ENCODE measurements at places on chromosomes 1 and 21. TPM values are rescaled to one million over a fixed set of nuclear protein-coding genes. Genes with fewer than 3 reads are reported as not detected.

TMIGD3 gene
- 2.1 TPM for total RNA-seq

RSPO1 gene
- total RNA-seq, result 1.5 TPM

HMGCS2 gene
- total RNA-seq, result 130 TPM

APCS gene
- total RNA-seq, result not detected

- H3K36me3 ChIP-seq, result no peaks in the 10 kb centered on the region
- peaks cover 12% of the 10 kb centered on the region for H3K4me1 ChIP-seq
- peak; percentile 37 for DNase-seq
- no peak overlapping the region for H3K4me3 ChIP-seq
- H3K27me3 ChIP-seq, result no peaks in the 10 kb centered on the region
Measured at GRCh38 chr1:2640626-2641025, 7.8 kb upstream of the MMEL1 start.

GRCh38 chr1:90795431-90795830 is 78.3 kb upstream of the BARHL2 start:
- H3K36me3 ChIP-seq, result no peaks in the 10 kb centered on the region
- DNase-seq, result no peak
- no peak overlapping the region for H3K4me3 ChIP-seq
- H3K4me1 ChIP-seq, result no peaks in the 10 kb centered on the region
- H3K27me3 ChIP-seq, result no peaks in the 10 kb centered on the region

SLC30A7 gene
- total RNA-seq, result 28.5 TPM

- DNase-seq, result no peak
Measured at GRCh38 chr1:70411360-70411844, 334 bp downstream of the CTH start.

FNDC10 gene
- total RNA-seq, result 6.7 TPM

GRCh38 chr1:54701066-54701465 is 14.6 kb upstream of the TTC4 start:
- no peak overlapping the region for H3K4me3 ChIP-seq
- H3K27ac ChIP-seq, result no peak overlapping the region
- no peaks in the 10 kb centered on the region for H3K27me3 ChIP-seq
- H3K4me1 ChIP-seq, result no peaks in the 10 kb centered on the region

- H3K4me1 ChIP-seq, result no peaks in the 10 kb centered on the region
- no peak overlapping the region for H3K27ac ChIP-seq
- no peak overlapping the region for H3K4me3 ChIP-seq
- no peaks in the 10 kb centered on the region for H3K27me3 ChIP-seq
Measured at GRCh38 chr1:53051676-53052075, 10.3 kb upstream of the PODN start.

- no peaks in the 10 kb centered on the region for H3K27me3 ChIP-seq
- H3K36me3 ChIP-seq, result no peaks in the 10 kb centered on the region
- H3K27ac ChIP-seq, result no peak overlapping the region
- H3K4me1 ChIP-seq, result no peaks in the 10 kb centered on the region
Measured at GRCh38 chr21:27769763-27770162, 802.9 kb upstream of the ADAMTS5 start.

GRCh38 chr21:29465546-29465945 is 166.8 kb downstream of the BACH1 start:
- H3K4me1 ChIP-seq, result no peaks in the 10 kb centered on the region
- H3K27ac ChIP-seq, result no peak overlapping the region
- H3K36me3 ChIP-seq, result no peaks in the 10 kb centered on the region
- H3K27me3 ChIP-seq, result no peaks in the 10 kb centered on the region
- H3K4me3 ChIP-seq, result no peak overlapping the region
- DNase-seq, result no peak

RUNX3 gene
- 2.1 TPM for total RNA-seq

- no peaks in the 10 kb centered on the region for H3K27me3 ChIP-seq
- peak overlapping the region; percentile 63 for H3K27ac ChIP-seq
- H3K4me1 ChIP-seq, result no peaks in the 10 kb centered on the region
- no peak for DNase-seq
- no peak overlapping the region for H3K4me3 ChIP-seq
Measured at GRCh38 chr1:27589441-27589840, 14.5 kb downstream of the AHDC1 start.

DNA sequence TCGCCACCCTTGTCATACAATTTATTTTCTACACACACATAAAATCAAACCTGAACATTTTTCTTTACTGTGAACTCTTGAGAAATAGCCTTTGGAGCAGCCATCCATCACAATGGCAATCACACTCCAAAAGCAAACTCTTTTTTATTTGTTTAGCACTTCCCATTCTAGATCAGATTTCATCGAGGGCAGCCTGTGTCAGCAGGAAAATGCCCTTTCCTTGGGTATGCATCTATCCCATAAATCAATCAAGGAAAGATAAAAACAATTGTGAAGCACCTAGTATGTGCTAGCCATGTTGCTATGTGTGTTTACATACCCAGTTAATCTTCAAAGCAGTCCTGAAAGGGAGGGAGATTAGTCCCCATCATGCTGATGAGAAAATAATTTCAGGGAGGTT is 484.1 kb upstream of the USP24 start:
- no peaks in the 10 kb centered on the region for H3K36me3 ChIP-seq
- H3K4me3 ChIP-seq, result no peak overlapping the region
- H3K27me3 ChIP-seq, result no peaks in the 10 kb centered on the region
- no peaks in the 10 kb centered on the region for H3K4me1 ChIP-seq
- H3K27ac ChIP-seq, result no peak overlapping the region
- no peak for DNase-seq

- no peaks in the 10 kb centered on the region for H3K36me3 ChIP-seq
- peaks cover 27% of the 10 kb centered on the region for H3K4me1 ChIP-seq
- DNase-seq, result no peak
- H3K27me3 ChIP-seq, result no peaks in the 10 kb centered on the region
Measured at GRCh38 chr1:230141021-230141648, 74.1 kb downstream of the GALNT2 start.

NR1I3 gene
- not detected for total RNA-seq

DNA sequence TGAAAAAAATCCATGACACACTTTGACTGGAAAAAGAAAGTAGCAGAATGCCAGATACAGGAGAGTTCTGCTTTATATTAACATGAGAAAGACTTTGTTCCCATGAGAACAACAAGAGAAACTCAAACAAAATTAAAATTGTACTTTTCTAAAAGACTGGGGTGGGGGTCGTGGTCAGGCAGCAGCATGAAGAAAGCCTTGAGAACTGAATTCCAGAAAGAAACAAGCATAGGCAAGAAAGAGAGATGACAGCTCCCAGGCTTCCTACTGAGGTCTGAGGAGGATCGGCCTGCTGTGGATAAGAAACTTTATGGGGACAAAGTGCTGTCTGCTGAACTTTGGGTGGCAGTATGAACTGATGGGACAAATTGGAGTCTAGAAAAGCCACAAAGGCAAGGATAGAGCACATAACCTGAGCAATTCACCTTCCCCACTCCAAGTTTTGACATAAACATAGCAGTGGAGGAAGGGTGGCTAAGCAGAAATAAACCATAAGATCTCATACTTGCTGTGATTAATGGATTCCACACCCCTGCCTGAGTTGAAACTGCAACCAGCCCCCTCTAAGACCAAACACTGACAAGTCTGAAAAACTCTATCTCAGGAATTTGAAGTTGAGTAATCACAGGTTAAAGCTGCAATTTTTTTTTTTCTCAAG is 43.7 kb downstream of the COL6A1 start:
- H3K27ac ChIP-seq, result no peak overlapping the region
- no peaks in the 10 kb centered on the region for H3K27me3 ChIP-seq
- H3K36me3 ChIP-seq, result no peaks in the 10 kb centered on the region
- no peak for DNase-seq
- H3K4me3 ChIP-seq, result no peak overlapping the region
- no peaks in the 10 kb centered on the region for H3K4me1 ChIP-seq

- H3K4me1 ChIP-seq, result no peaks in the 10 kb centered on the region
- H3K4me3 ChIP-seq, result no peak overlapping the region
- H3K36me3 ChIP-seq, result no peaks in the 10 kb centered on the region
Measured at GRCh38 chr1:82845866-82846265, 1045.1 kb downstream of the ADGRL2 start.

- no peak for DNase-seq
- H3K27ac ChIP-seq, result no peak overlapping the region
- H3K4me3 ChIP-seq, result no peak overlapping the region
- H3K4me1 ChIP-seq, result no peaks in the 10 kb centered on the region
Measured at GRCh38 chr1:59079434-59080140, 217.3 kb upstream of the FGGY start.

DNA sequence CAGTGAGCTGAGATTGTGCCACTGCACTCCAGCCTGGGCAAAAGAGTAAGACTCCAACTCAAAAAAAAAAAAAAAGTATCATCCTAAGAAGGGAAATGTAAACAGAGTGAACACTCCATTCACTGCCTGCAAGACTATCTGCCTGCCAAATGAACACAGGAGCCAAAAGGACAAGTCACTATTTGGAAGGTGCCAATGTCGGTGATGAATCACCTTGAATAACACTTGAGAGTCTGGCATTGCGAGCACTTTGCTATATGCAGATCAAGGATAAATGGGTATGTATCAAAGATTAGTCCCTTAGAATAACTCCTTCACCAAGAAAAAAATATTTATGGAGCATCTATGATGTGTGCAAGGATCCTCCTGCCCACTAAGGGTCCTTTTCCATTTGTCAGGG is 6.6 kb downstream of the UBR4 start:
- no peaks in the 10 kb centered on the region for H3K36me3 ChIP-seq
- H3K4me1 ChIP-seq, result peaks cover 61% of the 10 kb centered on the region
- H3K4me3 ChIP-seq, result no peak overlapping the region
- peak; percentile 48 for DNase-seq
- no peaks in the 10 kb centered on the region for H3K27me3 ChIP-seq

DNA sequence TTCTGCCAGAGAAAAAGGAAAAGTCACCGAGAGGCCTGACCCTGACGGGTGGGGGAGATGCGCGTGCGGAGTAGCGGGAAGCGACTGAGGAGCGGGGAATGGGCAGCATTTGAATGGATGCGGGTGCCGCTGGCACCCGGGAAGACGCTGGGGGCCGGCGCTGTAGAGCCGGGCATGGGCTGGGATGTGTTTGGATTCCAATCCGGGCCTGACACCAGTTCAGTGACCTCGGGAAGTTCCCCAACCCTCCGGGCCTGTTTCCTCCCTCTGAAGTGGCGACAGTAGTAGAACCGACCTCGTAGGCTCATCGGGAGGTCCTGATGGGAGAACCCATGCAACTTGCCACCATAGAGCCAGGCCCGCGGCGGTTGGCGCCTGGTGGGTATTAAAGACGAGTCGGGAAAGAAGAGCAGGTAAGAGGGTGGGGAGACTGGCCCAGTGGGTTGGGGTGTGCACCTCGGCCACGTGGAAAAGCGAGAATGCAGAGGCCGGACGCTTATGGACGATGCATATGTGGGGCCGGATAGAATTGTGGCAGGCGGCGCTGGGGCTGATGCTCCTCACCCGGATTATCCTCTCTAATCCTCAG is 642 bp upstream of the SLC16A1 start:
- peaks cover 4% of the 10 kb centered on the region for H3K4me1 ChIP-seq
- H3K36me3 ChIP-seq, result no peaks in the 10 kb centered on the region
- H3K27ac ChIP-seq, result peak overlapping the region; percentile 89
- DNase-seq, result peak; percentile 42

FALEC gene
- not detected for total RNA-seq

VAMP4 gene
- 9.1 TPM for total RNA-seq

DNA sequence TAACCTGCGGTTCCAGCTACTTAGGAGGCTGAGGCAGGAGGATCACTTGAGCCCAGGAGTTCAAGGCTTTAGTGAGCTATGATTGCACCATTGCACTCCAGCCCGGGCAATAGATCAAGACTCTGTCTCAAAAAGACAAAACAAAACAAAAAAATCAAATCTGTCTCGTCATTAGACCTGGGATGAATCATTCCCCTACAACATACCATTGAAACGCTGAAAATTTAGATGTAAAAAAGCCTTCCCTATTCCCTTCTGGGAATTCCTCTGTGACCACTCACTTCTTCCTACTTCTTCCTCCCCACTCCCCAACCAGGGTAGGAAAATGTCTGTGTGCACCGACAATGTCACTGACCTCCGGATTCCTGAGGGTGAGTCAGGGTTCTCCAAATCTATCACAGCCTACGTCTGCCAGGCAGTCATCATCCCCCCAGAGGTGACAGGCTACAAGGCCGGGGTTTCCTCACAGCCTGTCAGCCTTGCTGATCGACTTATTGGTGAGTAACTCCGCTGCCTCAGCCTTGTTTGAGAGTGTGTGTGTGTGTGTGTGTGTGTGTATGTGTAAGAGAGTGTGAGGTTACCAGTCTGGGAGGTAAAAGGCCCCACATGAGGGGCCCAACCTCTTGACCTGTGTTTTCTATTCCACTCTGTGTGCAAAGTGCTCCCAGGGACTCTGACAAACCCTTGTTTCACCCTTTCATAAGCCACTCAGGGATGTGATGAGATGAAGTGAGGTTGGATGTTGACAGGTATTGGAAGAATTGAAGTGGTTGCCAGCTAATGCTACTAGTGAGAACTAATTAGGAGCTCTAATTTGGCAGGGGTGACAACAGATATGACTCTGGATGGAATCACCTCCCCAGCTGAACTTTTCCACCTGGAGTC is 16.3 kb upstream of the SARS1 start:
- H3K36me3 ChIP-seq, result peaks cover 4% of the 10 kb centered on the region
- no peaks in the 10 kb centered on the region for H3K4me1 ChIP-seq
- H3K4me3 ChIP-seq, result no peak overlapping the region
- H3K27me3 ChIP-seq, result no peaks in the 10 kb centered on the region
- DNase-seq, result no peak

DNA sequence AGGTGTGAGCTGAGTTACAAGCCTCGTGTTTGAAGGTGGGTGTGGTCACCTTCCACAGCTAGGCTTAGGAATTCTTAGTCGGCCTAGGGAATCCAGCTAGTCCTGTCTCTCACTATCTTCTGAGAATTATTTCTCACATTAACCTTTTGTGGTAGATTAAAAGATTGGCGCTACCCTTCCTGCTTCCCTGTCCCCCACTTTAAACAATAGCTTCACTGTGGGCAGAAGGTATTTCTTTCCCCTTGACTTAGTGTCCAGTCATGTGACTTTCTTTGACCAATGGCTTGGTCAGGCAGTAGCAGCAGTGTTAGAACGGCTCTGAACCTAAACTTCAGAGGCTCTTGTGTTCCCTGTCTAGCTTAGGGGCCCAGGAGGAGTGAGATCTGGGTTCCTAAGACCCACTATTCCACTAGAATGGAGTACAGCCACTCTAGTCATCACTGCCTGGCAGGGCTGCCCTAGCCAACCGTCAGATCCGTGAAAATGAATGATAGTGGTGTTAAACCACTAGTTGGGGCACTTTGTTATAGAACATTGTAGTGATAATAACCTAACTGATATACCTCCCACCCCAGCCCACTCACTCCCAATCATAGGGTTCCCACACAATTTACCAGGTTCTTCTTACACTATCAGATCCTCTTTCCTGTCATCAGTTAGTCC is 13.9 kb upstream of the C1orf141 start:
- H3K4me3 ChIP-seq, result no peak overlapping the region
- DNase-seq, result no peak
- H3K27ac ChIP-seq, result no peak overlapping the region
- no peaks in the 10 kb centered on the region for H3K4me1 ChIP-seq
- H3K27me3 ChIP-seq, result no peaks in the 10 kb centered on the region
- H3K36me3 ChIP-seq, result no peaks in the 10 kb centered on the region

DNA sequence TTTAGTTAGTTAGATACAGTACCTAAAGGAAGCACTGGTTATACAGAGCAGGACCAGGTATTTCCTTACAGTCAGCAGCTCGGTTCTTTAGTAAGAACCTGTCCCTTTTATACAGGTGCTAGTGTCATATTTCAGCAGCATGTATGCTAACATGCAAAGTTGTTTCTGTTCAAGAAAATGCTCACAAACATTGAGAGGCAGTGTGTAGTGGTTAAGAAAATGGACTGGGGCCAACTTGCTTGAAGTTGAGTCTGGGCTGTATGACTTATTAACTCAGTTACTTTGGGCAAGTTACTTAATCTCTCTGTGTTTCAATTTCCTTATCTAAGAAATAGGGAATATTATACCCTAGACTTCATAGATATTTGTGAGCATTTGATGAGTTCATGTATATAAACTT is 31.1 kb downstream of the AK4 start:
- no peak for DNase-seq
- H3K4me1 ChIP-seq, result no peaks in the 10 kb centered on the region
- H3K27ac ChIP-seq, result no peak overlapping the region

ADAMTS5 gene
- 10.7 TPM for total RNA-seq

TRAF3IP3 gene
- 8.1 TPM for total RNA-seq
